Pulmonary artery endothelial cell (primary cell): ENCODE measurements at places on chromosomes 6 and 20. TPM values are rescaled to one million over a fixed set of nuclear protein-coding genes. Genes with fewer than 3 reads are reported as not detected.

ERVFRD-1 gene
- total RNA-seq, result 0.04 TPM in 1 of 2 replicates, not detected in the other

LY6G6F gene
- total RNA-seq, result not detected in 2 replicates

F13A1 gene
- total RNA-seq, result not detected in 2 replicates

RAET1E gene
- total RNA-seq, result under 0.01 and 0.07 TPM in 2 replicates

BTNL2 gene
- total RNA-seq, result not detected in 2 replicates

SPINT3 gene
- total RNA-seq, result not detected in 2 replicates

TMEM30A gene
- 233 and 297 TPM in 2 replicates for total RNA-seq

KIF6 gene
- total RNA-seq, result not detected in 2 replicates

BCKDHB gene
- total RNA-seq, result 10.4 and 10.8 TPM in 2 replicates

HLA-DQA1 gene
- total RNA-seq, result not detected in 2 replicates

PNPLA1 gene
- not detected in 2 replicates for total RNA-seq

PRRT1 gene
- total RNA-seq, result 0.07 TPM in 1 of 2 replicates, not detected in the other

PHACTR3 gene
- total RNA-seq, result not detected in 2 replicates

BNIP5 gene
- not detected in 2 replicates for total RNA-seq

ACTR5 gene
- total RNA-seq, result 11.5 and 14.0 TPM in 2 replicates

GMDS gene
- 10.4 and 18.1 TPM in 2 replicates for total RNA-seq

TENT5A gene
- total RNA-seq, result 6.9 and 7.5 TPM in 2 replicates

BEND3 gene
- 2.0 and 3.5 TPM in 2 replicates for total RNA-seq

KHDRBS2 gene
- not detected in 2 replicates for total RNA-seq

SLPI gene
- 0.18 TPM in 1 of 2 replicates, not detected in the other for total RNA-seq

HLA-DQB1 gene
- total RNA-seq, result not detected in 2 replicates

PRELID3B gene
- total RNA-seq, result 93.3 and 104 TPM in 2 replicates

PPIL6 gene
- 0.49 and 1.1 TPM in 2 replicates for total RNA-seq

FLRT3 gene
- 0.07 and 0.18 TPM in 2 replicates for total RNA-seq

TPD52L2 gene
- 139 and 153 TPM in 2 replicates for total RNA-seq

MRAP2 gene
- total RNA-seq, result 4.4 and 13.3 TPM in 2 replicates

MUCL3 gene
- total RNA-seq, result not detected in 2 replicates

PLA2G7 gene
- not detected in 2 replicates for total RNA-seq

PGC gene
- not detected in 2 replicates for total RNA-seq

RIMS4 gene
- total RNA-seq, result not detected in 2 replicates

SIRPD gene
- not detected in 2 replicates for total RNA-seq

CST4 gene
- total RNA-seq, result not detected in 2 replicates

LEMD2 gene
- total RNA-seq, result 40.4 and 58.0 TPM in 2 replicates

PRSS35 gene
- total RNA-seq, result 0.07 TPM in 2 replicates

BPI gene
- not detected in 2 replicates for total RNA-seq

RBBP8NL gene
- total RNA-seq, result not detected in 2 replicates

SCRT2 gene
- total RNA-seq, result not detected in 2 replicates

GPLD1 gene
- total RNA-seq, result 0.04 TPM in 1 of 2 replicates, not detected in the other

SLC16A10 gene
- not detected in 2 replicates for total RNA-seq

GSTA1 gene
- not detected in 2 replicates for total RNA-seq

CYP24A1 gene
- not detected in 2 replicates for total RNA-seq

CALHM5 gene
- total RNA-seq, result 7.8 and 14.8 TPM in 2 replicates

DEFB128 gene
- not detected in 2 replicates for total RNA-seq

HLA-DQA2 gene
- not detected in 2 replicates for total RNA-seq

HLA-DRA gene
- not detected in 2 replicates for total RNA-seq

LGSN gene
- total RNA-seq, result not detected in 2 replicates

ELOVL2 gene
- total RNA-seq, result not detected in 2 replicates

NR2E1 gene
- not detected in 2 replicates for total RNA-seq

GRM1 gene
- under 0.01 TPM in 2 replicates for total RNA-seq

KCNK16 gene
- total RNA-seq, result not detected in 2 replicates

DSN1 gene
- 20.6 and 32.2 TPM in 2 replicates for total RNA-seq

ARHGAP40 gene
- 0.04 TPM in 1 of 2 replicates, not detected in the other for total RNA-seq
